CD8-positive, alpha-beta T cell (primary cell): ENCODE measurements at places on chromosomes 5 and 9. TPM values are rescaled to one million over a fixed set of nuclear protein-coding genes. Genes with fewer than 3 reads are reported as not detected.

Gene PCDHB15
- not detected for total RNA-seq

DNA sequence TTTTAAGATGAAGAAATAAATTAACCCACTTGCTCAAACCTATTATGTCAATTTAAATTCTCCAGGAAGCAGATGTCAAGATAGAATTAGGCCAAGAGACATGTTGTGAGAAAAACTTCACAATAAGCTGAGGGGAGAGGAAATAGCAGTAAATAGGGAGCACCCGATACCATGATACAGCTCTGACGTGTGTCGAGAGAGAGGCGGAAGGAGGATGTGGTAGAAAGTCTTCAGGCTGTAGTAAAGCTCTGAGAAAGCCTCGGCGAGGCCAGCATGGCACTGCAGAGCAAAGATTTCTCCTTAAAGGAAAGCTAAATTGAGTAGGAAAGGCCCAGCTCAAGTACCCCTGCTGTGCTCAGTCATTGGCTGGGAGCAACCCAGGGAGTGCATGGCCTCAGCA is 6.0 kb upstream of the PUM3 start:
- no peak for DNase-seq

DNA sequence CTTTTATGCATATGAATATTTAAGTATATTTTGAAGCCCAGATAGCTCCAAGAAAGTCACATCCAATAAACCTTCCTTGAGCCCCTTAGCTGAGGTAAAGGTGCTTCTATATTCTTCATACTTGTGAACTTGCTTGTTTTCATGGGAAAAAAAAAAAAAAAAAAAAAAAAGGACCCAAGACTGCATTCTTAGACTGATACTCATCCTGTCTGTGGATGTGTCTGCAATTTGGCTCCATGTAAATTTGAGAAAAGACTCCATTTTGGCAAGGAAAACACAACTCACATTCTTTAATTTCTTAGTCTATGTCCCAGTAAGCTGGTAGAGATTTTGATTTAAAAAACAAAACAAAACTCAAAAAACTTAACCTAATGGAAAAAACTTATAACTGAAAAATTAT is 238.3 kb downstream of the FBXL17 start:
- DNase-seq = no peak

- no peak for DNase-seq
Observed at GRCh38 chr5:14016549-14016948, 72.1 kb upstream of the DNAH5 start.

GRCh38 chr5:175133185-175133584 is 310.8 kb downstream of the DRD1 start:
- no peak for DNase-seq

DNA sequence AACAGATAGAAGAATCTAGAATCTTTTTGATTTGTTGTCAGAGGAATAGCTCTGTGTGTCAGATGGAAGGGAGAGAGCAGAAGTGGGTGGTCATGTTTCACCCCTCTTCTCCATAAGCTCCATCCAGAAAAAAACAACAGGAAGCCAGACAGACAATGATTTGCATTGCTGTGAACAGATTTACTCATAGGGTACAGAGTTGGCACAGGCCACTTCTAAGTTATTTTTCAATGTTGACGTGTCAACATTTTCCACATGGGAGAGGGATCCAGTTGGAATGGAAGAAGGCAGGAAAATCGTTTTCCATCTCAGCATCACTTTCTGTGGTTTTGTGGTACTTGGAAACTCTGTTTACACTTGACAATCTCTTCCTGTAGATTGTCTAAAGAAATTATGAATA is 86.7 kb downstream of the INSYN2B start:
- no peak for DNase-seq

Gene SHISAL2B
- not detected for total RNA-seq

- DNase-seq = no peak
Observed at GRCh38 chr5:115623658-115624057, 2.2 kb downstream of the TMED7 start.

- no peak for DNase-seq
Observed at GRCh38 chr9:19663570-19663969, 125.3 kb downstream of the SLC24A2 start.

Gene ADRA1B
- not detected for total RNA-seq

GRCh38 chr5:65816729-65817128 is 94.7 kb downstream of the NLN start:
- DNase-seq = no peak

Gene ARL10
- 2.8 TPM for total RNA-seq

DNA sequence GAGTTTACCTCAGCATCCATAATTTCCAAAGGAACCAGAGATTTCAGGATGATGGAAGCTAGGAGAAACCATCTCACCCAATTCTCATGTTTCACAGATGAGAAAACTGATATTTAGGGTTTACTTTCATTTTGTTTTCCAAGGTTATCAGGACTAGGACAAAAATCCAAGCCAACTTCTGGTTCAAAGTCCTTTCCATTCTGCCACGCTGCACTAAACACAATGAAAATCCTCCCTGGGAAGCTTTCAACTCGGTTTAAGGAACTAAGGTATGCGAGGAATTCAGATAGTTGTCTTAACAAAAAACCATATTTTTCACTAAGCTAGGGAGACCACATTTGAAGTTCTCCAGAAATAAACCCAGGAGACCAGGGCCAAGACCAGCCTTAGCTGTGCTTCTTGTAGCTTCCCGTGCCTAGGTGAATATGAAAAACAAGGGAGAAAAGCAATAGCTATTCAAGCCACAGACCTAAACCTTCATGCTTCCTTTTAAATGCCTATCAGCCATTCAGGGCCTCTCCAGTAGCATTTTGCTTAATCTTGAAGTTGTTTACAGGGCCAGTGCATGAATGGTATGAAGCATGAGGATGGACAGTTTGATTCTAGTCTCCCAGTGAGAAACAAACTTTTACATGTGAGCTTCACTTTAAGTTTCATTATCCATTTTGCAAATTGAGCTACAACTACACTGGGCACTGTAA is 167.9 kb downstream of the DENND1A start:
- DNase-seq = no peak

Gene GFPT2
- 9.9 TPM for total RNA-seq

DNA sequence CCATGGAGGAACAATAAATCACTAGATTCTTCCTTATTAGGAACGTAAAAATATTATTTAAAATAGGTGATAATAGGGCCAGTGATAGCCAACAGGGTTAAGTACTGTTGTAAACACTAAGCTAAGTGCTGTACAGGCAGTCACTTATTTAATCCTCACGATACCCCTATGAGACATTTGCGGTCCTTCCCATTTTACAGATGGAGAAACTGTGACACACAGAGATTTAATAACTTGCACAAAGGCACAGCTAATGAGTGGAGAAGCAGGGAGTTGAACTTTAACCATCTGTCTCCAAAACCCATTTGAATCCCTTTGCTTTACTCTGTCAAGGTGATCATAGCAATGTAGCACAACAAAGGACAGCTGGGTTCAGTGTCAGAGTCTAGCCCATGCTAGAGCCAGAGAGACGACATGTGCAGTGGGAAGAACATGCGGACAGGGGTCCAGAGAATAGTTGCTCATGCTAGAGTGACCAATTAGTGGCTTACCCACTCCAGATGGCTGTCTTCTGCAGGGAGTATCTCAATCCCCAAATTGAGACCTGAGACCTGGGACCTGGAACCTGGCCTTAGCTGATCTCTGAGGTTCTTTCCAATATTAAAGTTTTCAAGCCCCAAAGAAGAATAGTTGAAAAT is 28.9 kb downstream of the STXBP1 start:
- no peak for DNase-seq

Gene SLC6A7
- total RNA-seq = not detected

Gene TMEM252
- not detected for total RNA-seq

Gene PCDHGB7
- not detected for total RNA-seq

Gene CLIC3
- total RNA-seq = 7.6 TPM

- DNase-seq = no peak
Observed at GRCh38 chr5:65928322-65928752, 2.0 kb downstream of the ERBIN start.
